ENCODE measurements at places on chromosomes 6 and 20. TPM values are rescaled to one million over a fixed set of nuclear protein-coding genes. Genes with fewer than 3 reads are reported as not detected.
A peak's percentile ranks its signal among the peaks of the same experiment; 100 is the strongest.

Gene SPATS1
- not detected for total RNA-seq

Gene OR12D3
- total RNA-seq, result not detected

GRCh38 chr20:57263801-57264792, 2.3 kb downstream of the BMP7 start:
- no peak for DNase-seq

GRCh38 chr20:58911309-58911708, 58.8 kb downstream of the GNAS start:
- DNase-seq, result no peak

DNA sequence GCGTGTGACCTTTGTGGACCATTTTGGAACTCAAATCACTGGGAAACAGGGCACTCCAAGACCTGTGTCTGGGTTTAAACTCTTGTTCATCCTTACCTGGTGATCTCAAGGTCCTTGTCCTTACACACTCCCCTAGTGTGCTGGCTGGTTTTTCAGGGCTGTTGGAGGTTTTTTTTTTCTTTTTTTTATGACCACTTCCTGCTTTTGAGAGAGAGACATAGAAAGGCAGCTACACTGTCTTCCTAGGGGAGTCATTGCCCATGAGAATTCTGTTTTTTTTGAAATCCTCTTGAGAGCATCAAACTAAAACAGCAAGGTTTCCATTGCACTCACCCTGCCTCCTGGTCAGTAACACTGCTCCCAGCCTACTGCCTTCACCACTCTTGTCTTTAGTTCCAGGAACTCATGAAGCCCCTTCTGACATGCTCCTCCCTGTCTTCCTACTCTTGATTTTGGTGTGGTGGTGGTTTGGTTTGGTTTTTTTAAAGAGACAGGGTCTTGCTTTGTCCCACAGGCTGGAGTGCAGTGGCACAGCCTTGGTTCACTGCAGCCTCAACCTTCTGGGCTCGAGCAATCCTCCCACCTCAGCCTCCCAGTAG, 28.6 kb downstream of the PRPH2 start:
- no peak for DNase-seq

- DNase-seq, result peak; percentile 51
Measured at GRCh38 chr6:117352466-117353081, 73.2 kb downstream of the ROS1 start.

DNA sequence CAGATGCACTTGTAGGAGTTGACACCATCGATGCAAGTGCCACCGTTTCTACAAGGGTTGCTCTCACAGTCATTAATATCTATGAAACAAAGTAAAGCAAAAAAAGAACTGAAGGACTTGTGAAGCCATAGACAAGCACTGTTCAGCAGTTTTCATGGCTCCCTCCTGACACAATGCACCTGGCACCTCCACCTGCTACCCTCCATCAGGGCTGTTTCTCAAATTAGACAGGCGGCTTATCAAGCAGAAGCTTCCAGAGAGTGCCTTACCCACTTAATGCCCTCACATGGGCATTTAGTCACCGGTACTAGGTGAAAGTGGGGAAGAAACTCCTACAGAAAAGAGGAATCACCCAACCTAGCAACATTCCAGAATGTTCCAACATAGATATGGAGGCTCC, 27.8 kb downstream of the JAG1 start:
- no peak for DNase-seq

DNA sequence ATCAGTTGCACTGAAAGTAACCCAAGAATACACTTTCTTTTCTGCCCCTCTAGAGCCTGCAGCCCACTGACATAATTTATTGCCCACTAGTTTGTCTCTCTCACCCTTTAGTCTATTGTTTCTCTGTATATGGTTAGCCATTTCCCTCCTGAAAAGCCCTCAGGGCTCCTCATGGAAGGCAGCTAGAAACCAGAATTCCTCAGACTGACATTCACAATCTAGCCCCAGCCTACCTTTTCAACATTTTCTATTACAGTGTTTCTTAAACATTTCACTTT, 21.4 kb upstream of the PAQR8 start:
- no peak for DNase-seq

- no peak for DNase-seq
Measured at GRCh38 chr6:131060311-131060710, 2.7 kb downstream of the EPB41L2 start.

DNA sequence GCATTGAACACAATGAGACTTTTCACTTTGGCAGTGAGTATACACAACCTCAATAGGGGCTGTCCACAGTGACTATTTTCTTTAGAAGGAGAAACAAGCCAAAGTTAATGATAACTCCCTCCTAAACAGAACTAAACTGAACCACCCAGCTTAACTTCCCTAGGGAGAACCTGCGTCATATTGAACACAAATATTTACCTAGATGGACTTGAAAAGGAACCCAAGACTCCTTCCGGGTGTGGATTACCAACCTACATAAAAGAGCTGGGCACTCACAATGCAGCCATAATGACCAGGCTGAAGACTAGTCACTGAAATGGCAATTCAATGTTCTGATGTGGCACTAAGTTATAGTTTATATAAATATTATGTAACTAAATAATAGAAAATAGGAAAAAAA, 160.6 kb downstream of the IBTK start:
- peak; percentile 19 for DNase-seq

Gene CD93
- under 0.01 TPM for total RNA-seq

DNA sequence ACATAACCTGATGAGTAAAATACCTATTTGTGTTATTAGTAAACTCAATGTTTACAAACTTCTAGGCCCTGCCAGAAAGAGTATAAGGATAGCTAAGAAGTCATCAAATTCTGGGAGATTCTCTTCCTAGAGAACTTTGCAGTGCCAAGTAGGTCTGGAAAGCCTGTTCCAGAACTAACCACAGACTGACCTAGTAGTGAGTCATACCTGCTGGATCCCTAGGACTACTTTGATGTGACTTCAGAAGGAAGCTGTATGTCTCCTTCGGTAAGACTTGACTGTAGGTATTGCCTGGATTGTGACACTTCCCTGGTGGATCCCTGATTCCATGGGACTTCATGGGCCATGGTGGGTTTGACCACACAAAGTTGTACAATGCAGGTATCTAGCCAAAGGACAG, 131.7 kb downstream of the DNAH8 start:
- DNase-seq, result peak; percentile 79

DNA sequence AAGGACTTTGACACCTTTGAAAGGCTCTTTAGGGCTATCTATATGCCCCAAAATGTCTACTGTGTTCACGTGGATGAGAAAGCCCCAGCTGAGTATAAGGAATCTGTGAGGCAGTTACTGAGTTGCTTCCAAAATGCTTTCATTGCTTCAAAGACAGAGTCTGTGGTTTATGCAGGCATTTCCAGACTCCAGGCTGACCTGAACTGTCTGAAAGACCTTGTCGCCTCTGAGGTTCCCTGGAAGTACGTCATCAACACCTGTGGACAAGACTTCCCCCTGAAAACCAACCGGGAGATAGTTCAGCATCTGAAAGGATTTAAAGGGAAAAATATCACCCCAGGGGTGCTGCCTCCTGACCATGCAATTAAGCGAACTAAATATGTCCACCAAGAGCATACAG, 65.2 kb downstream of the GCNT2 start:
- no peak for DNase-seq

DNA sequence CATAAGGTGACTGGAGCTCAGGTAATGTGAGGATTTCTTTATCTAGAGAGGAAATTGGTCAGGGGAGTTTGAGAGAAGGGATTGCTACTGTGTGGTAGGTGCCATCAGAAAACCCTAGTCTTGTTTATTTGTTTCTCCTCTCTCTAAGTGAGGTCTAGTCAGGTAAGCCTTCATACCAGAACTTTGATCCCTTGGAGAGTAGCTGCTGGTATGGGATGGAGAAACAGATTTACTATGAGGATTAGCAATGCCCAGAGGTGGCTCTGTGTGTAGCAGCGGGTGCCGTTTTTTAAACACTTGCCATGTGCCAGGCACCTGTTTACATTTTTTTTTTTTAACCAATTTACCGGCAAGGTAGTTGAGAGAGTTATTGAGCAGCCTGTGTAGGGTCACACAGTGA, 19.5 kb downstream of the CMTR1 start:
- DNase-seq, result no peak

GRCh38 chr20:12555369-12555768, 453.4 kb upstream of the SPTLC3 start:
- peak; percentile 81 for DNase-seq

DNA sequence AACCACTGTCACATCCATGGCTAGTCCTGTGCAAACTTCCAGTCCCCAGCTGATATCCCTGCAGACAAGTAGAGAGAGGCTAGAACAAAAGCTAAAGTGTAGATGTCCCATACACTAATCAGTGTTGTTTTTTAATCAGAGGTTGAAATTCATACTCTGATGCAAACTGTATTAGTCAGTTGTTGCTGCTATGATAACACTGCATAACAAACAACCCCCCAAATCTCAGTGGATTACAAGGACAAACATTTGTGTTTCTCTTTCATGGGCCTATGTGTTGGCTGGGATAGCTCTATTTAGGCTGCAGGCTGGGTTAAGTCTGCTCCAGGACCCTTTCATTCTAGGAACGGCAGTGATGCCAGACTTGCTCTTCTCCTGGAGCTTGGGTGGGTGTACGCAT, 26.8 kb downstream of the BNIP5 start:
- DNase-seq, result no peak

- DNase-seq, result peak; percentile 96
Measured at GRCh38 chr6:40074306-40075055, 140.2 kb upstream of the MOCS1 start.

DNA sequence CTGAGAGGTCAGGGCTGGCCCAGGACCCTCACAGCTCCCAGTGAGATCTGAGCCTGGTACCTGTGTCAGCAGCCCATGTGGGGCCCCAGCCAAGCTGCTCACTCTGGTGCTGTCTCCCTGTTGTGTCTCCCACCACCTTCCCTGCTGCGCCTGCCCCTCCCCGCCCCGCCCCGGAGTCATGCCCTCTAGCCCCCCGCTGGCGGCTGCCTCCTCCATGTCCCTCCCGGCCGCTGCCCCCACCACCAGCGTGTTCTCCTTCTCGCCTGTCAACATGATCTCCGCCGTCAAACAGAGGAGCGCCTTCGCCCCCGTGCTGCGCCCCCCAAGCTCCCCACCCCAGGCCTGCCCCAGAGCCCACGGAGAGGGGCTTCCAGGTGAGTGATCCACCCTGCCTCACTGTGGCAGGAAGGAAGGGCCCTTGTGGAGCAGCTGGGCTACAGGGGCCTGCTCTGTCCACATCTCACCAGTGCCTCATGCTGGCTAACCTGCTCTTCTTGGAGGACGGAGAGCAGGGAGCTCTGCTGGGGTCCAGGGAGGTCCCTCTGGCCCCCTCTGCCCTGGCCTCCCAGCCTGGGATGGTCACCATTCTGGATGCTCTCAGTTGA, 44.9 kb downstream of the CPXM1 start:
- DNase-seq, result no peak

GRCh38 chr6:139115989-139116758, 18.7 kb upstream of the HECA start:
- DNase-seq, result no peak

- peak; percentile 87 for DNase-seq
Measured at GRCh38 chr6:140879946-140880345, 1252.8 kb upstream of the GJE1 start.

DNA sequence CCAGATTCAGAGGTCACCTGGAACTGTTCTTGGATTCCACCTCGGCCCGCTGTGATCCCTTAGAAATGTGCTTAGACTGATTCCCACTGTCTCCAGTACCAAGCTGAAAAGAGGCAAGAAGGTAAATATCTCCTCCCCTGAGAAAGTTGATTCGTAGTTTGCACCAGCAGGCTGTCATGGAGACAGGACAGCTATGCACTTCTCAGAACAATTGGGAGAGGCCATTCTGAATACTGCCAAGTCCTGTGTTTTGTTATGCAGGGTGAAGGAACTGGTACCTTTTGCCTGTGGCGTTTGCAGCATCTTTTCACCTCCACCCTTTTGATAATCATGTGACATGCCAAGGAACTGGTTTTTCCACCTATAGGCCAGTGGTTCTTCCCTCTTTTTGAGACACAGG, 58.2 kb upstream of the RNGTT start:
- DNase-seq, result peak; percentile 53

GRCh38 chr6:158910484-158911440, 89.2 kb downstream of the RSPH3 start:
- DNase-seq, result peak; percentile 73
